ENCODE measurements at places on chromosomes 16 and 17.

DNA sequence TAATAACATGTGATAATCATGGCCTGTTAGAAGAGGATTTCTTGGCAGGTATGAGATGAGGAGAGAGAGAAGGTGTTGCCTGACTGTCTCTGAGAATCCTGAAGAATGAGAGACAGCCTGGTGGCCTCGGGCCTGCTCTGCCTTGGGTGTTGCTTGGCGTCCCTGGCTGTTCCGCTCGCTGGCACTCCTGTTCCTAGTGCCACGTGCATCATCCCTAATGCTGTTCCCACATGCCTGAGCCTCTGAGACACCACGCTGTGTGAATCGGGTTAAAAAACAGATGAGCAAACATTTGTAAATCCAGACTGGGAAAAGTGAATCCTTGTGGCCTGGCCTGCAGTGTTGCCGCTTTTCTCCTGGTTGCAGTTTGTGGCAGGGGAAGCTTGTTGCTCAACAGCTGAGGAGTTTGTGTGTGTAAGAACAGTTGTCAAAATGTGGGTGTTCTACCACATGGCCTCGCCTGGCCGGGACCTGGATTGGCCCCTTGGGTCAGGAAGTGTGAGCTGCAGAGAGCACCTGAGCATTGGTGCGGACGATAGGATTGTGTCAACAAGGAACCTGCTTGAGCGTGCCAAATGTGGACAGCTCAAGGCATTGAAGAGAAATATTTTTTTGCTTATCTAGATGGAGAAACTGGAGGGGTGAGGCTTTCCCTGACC is 22.0 kb downstream of the UBN1 start:
- DNase-seq, result no peak

GRCh38 chr17:82963104-82963950 is 116.1 kb upstream of the METRNL start:
- no peak for DNase-seq

DNA sequence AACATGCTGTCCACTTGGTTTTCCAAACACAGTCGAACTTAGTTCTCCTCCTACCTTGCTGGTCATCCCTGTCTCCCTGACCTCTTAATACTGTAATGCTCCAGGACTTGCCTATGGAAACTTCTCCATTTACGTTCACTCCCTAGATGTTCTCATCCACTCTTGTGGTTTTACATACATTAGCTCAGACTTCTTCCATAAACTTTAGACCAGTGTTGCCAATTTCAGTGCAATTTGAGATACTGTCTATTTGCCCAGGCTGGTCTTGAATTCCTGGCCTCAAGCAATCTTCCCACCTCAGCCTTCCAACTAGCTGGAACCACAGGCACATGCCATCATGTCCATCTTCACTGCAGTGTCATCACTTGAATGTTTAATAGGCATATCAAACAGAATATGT is 1.5 kb downstream of the MATCAP1 start:
- DNase-seq, result no peak

DNA sequence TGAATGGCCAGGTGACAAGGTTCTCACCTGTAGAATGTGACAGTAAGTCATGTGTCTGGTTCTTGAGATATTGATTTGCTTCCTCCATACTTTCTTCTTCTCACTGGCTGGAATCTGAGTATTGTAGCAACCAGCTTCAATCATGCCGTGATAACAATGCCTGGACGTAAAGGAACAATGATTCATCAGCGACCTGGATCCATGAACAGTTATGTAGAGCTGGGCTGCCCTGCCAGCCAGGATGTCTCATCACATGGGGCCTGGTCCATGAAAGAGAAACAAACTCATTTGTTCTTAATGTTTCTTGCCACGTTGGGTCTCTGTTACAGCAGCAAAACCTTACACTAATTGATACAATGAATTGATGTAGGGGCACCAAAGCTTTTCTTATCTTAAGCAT is 627.2 kb downstream of the TOX3 start:
- no peak for DNase-seq

- DNase-seq, result no peak
Observed at GRCh38 chr17:83109793-83110645, 30.6 kb downstream of the METRNL start.

DNA sequence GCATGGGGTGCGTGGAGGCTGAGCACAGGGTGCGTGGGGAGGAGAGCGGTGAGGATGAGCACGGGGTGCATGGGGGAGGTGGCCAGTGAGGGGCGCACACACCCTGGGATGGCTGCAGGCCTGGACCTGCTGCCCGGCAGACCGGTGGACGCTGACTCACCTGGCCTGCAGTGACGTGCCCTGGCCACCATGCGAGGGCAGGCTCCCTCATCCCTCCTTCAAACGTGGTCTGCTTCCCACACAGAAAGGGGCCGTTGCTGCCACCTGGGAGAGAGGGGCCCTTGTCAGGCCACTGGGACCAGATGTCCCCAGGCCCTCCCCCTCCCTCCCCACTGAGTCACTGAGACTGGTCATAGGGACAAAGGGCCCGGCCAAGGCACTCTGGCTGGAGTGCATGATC is 20.1 kb upstream of the APRT start:
- no peak for DNase-seq

GRCh38 chr16:3266873-3267537 is 10.6 kb upstream of the MEFV start:
- no peak for DNase-seq

- DNase-seq, result no peak
Observed at GRCh38 chr16:9612267-9612666, 520.8 kb downstream of the HAPSTR1 start.

DNA sequence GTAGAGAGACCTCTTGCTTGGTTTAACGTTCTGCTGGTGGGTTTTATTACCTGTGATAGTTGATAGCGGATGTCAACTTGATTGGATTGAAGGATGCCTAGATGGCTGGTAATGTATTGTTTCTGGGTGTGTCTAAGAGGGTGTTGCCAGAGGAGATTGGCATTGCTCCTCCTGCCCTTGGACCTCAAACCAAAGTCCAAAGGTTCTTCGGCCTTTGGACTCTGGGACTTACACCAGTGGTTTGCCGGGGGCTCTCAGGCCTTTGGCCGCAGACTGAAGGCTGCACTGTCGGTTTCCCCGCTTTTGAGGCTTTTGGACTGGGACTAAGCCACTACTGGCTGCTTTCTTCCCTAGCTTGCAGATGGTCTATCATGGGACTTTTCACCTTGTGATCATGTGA is 17.5 kb upstream of the TNRC6C start:
- DNase-seq, result no peak

- DNase-seq, result peak; percentile 66
Observed at GRCh38 chr16:75074920-75075687, 41.5 kb downstream of the LDHD start.

GRCh38 chr17:37446027-37446426 is 39.3 kb downstream of the TADA2A start:
- no peak for DNase-seq

DNA sequence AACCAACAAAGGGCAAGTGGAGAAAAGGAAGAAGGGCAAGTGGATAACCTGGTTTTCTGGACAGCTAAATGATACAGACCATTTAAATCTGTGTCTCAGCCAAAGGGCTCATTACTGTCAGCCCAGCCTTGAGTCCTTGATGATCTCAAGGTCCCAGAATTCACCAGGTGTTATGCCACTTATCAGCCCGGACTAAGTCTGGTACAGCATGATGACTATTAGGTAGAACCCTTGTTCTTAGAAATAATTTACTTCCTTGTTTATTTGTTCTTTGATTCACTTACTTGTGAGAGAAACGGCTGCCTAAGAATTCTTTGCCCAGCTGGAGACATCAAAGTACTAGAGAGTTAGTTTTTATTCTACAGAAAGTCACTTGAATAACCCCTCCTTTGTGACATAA is 3.5 kb downstream of the PDILT start:
- DNase-seq, result no peak

- DNase-seq, result no peak
Observed at GRCh38 chr17:33732116-33732515, 439.0 kb upstream of the ASIC2 start.

DNA sequence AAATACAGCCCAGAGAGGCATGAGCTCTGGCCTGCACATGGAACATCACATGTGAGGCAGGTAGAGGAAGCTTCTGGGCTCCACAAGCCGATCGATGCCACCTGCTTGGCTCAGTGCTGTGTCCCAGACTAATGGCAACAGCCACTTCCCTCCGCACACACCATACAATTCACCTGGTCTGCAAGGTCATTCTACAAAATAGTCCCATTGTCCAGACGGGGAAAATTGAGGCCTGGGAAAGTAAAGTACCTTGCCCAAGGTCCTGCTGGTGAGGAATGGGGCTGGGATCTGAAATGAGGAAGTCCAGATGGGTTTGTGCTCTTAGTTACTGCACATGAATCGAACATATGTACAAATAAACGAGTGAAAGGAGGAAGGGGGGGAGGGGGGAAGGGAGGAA is 88.0 kb downstream of the LITAF start:
- DNase-seq, result no peak

GRCh38 chr16:75044800-75045361 is 46.1 kb downstream of the ZNRF1 start:
- DNase-seq, result no peak

DNA sequence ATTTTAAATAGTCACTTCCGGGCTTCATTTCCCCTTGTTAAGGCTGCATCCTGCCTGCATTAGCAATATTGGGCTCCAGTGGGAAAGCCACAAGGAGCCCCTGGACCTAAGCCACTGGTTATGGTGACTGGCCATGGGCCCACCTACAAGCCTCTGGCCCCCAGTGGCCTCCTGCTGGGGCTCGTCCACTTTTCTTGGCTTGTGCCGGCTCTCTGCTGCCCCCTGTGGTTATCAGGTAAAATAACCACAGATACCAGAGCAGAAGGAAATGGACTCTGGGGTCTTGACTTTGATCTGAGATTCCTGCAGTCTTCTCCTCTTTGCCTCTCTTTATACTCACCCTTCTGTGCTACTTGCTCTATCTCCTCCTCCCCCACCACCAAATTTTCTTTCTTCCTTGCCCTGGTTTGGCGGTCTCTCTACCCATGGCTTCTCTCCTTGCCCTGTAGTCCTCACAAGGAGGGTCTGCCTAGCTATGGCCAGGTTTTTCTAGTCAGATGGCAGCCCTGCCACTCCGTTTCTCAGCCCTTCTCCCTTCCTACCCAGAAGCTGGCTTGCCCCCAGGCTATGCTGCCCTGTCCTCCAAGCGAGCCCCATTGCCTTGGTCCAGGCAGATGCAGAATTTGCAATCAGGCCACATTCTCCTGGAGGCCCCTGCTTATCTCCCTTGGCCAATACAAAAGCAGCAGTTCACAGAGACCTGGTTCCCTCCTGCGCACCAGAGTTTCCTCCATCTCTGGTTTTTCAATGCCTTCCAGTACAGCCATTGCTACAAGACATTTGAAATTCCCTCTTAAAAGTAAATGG is 82.9 kb upstream of the RCVRN start:
- no peak for DNase-seq

DNA sequence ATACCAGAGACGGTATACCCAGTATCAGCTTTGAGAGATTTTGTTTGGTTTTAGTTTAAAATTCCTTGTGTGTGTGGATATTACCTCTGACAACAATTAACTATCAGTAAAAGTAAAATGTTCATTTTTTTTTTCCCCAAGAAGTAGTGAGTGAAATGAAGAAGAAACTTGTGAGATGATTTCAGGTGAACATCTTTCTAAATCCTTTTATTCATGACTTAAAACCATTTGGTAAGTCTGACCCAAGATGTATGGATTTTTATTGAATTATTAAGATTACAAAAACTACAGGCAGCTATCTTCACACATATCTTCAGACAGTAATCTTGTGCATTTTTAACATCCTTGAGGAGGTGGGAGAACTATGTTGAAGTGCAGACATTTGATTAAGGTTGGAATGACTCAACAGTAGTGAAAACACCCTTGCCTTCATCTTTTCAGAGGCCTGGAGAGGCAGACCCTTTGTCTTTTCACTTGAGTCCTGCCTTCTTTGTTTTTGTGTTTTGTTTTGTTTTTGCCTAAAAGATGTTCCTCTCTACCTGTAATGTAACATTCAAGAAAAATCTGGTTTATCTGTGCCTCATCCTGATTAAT is 240.3 kb upstream of the TBX2 start:
- DNase-seq, result no peak

DNA sequence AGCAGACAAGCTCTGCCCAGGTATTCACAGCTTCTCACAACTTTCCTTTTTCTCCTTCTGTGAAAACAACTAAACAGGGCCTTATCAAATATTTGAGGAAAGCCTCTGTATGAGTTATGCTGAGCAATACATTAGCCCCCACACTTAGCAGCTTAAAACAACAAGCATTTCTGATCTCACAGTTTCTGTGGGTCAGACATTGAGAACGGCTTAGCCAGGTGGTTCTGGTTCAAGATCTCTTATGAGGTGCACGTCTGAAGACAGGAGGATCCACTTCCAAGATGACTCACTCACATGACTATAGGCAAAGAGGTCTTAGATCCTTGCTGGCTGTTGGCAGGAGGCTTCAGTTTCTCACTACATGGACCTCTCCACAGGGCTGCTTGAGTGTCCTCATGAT is 181.4 kb upstream of the WSCD1 start:
- DNase-seq, result no peak

DNA sequence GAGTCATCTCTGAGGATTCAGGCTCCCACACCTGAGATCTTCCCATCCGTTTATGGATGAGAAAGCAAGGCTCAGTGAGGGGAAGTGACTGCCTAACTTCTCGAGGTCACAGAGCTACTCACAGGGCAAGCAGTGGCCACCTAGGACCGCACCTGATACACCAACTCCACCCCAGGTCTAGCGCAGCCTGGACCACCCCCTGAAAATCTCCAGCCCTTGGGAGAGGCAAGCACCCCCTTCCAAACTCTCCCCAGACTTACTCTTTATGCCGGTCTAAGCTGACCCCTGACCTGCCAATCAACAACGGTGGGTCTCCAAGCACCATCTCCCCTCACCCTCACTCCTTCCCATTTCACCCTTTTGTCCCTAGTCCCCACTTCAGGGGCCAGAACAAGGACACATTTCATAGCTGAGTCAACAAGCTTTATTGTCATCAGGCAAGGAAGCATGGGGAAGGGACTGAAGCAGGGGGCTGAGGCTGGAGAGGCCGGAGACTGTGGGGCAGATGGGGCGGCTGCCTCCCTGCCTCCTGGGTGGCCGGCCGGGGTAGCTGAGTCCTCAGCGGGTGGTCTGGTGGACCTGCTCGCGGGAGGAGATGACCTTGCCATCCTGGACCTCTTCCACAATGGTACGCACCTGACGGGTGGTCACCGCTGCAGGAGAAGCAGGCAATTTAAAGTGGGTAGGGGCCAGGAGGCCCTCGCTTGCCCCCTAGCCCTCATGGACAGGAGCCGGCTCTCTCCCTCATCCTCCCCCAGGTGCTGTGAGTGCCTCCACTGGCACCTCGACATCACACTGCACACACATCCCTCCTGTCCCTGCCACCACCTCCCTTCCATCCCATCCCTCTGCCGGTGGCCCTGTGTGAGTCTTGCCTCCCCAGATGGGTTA is 5.1 kb downstream of the KRT17 start:
- DNase-seq, result no peak

GRCh38 chr16:47528431-47528830 is 67.3 kb downstream of the PHKB start:
- no peak for DNase-seq

- no peak for DNase-seq
Observed at GRCh38 chr16:83802554-83803205, 5.1 kb upstream of the HSBP1 start.

- no peak for DNase-seq
Observed at GRCh38 chr17:69959283-69959682, 115.7 kb upstream of the KCNJ16 start.

- no peak for DNase-seq
Observed at GRCh38 chr17:9123594-9124553, 102.6 kb downstream of the NTN1 start.

- DNase-seq, result no peak
Observed at GRCh38 chr17:68572138-68572842, 28.9 kb downstream of the FAM20A start.

Data from stimulated activated CD4-positive, alpha-beta T cell treated with anti-CD3 and anti-CD28 coated beads, Interleukin-15, amount 100 ng/mL, for 48 hours (primary cell).